ENCODE measurements at places on chromosomes 3 and 15.
A peak's percentile ranks its signal among the peaks of the same experiment; 100 is the strongest.

- DNase-seq: no peak
Measured at GRCh38 chr3:197027896-197028727, 1.5 kb downstream of the MELTF start.

GRCh38 chr3:62667714-62668113, 207.5 kb downstream of the CADPS start:
- DNase-seq: no peak

DNA sequence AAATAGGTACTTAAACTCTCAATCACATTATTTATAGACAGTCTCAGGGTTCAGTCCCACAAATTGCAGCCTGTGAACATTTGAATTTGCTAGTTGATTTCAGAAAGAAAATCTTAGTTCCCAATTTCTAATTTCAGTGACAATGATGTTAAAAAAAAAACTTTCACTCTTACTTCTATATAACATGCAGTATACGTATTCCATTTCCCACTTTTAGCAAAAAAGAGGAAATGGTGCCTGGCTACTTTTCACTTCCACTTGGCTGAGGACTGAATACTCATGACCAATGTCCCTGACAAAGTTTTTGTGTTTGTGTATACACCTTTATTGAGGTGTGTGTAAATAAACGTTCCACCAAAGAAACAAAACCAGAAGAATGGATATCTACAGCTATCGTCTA, 32.1 kb upstream of the XCR1 start:
- no peak for DNase-seq

DNA sequence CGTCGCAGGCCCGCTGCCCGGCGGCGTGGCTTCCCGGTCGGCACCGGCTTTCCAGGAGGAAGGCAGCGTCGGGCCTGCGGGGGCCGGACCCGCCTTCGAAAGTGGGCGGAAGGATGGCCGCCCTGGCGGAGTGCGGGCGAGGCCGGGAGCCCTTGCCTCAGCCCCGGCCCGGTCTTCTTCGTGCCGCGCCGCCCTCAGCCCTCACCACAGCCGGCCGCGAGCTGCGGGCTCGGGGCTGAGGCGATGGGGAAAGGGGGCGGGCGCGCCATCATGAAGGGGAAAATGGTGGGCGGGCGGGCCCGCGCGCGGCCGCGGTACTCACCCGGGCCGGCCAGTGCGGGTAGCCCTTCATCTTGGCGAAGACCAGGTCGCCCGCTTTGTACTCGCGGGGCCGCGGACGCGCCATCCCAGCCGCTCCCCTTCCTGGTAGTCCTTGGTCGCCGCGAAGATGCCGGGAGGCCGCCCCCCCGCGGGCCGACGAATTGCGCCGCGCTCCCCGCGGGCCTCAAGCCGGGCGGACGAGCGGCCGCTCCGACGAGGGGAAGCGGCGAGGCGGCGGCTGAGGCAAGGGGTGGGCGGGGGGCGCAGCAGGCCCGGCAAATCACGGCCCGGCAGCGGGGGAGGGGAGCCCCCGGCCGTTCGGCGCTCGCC, 489 bp downstream of the HDGFL3 start:
- DNase-seq: peak; percentile 8

DNA sequence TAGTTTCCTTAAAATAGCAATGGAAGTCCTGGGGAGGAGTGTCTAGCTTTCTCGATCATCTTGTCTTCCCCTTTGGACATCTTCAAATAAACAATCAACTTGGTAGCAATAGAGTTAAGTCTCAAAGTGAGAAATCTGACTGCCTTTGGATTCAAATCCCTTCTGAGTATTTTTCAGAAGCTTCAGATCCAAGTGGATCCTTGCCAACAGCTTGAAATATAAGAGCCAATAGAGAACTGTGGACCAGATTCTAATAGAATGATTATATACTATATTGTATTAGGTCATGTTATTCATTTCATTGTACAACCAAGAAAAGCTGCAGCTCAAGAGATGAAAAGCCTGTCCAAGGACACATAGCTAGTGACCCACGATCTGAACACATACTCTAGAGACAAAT, 60.2 kb downstream of the SYNPR start:
- no peak for DNase-seq

GRCh38 chr15:57109005-57109404, 190.6 kb downstream of the TCF12 start:
- DNase-seq: no peak

- DNase-seq: no peak
Measured at GRCh38 chr3:106848099-106848498, 529.1 kb upstream of the CCDC54 start.

GRCh38 chr3:147368561-147369221, 37.7 kb downstream of the ZIC4 start:
- DNase-seq: no peak

DNA sequence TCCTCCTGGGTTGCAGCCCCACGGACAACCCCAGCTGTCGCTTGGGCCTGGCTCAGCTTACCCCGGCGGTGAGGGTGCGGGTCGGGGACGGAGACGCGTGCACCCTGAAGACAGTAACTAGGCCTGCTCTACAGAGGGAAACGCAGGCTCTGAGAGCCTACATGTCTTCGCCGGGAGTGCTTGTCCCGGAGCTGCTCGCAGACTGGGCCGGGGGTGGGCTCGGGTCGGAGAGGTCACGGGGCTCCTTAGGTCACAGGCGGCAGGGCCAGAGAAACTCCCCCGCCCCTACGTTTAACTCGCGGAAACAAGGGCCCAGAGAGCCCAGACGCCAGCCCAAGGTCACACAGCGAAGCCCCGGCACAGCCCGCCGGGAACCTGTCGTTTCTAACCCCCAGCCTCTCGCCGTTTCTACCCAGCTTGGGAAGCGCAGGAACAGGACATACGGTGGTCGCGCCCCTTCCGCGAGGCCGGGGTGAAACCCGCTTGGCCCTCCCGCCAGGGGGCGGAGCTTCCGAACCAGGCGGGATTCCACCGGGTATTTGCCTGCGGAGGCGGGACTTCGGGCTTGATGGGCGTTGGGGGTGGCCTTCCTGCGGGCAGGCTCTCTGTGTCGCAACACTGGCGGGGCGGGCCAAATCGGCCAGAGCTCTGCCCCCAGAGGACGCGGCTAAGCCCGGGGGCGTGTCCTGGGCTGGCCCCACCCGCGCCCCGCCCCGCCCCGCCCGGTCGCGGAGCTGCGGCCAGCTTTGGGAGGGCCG, at the start of gene HDAC11:
Gene HDAC11, plus strand, starts transcription at position 725 of the 758 bp plus-strand sequence. CDS start 42 bp downstream, outside the sequence.
- peak; percentile 98 for DNase-seq

DNA sequence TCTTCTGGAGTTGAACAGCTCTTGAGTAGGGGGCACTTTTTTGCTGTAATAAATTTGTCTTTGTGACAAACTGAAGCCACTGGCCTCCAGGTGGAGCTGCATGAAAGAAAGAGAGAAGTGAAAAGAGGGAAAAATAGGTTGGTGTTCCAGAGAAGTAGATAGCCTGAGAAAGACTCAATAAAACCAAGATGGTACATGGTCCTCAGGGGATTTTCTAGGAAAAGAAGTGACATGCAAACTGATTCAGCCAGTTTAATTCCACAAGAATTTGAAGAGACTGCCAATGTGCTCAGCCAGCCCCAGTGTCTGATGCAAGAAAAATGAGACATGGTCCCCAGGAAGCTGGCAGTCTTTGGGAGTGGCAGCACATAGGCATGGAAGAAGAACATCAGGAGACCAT, 152.7 kb downstream of the CD47 start:
- no peak for DNase-seq

All from stimulated activated CD4-positive, alpha-beta T cell treated with anti-CD3 and anti-CD28 coated beads, TNF-alpha, amount 100 ng/mL, for 24 hours (primary cell).